ENCODE measurements at places on chromosomes 3 and 15. TPM values are rescaled to one million over a fixed set of nuclear protein-coding genes. Genes with fewer than 3 reads are reported as not detected.

- H3K27me3 ChIP-seq: peaks cover 8% of the 10 kb centered on the region
- no peaks in the 10 kb centered on the region for H3K36me3 ChIP-seq
- no peak for DNase-seq
- no peak overlapping the region for H3K27ac ChIP-seq
- no peaks in the 10 kb centered on the region for H3K4me1 ChIP-seq
Measured at GRCh38 chr15:78390826-78391225, 47.2 kb upstream of the IREB2 start.

Gene OR5H14
- not detected for total RNA-seq

- no peak for DNase-seq
- no peaks in the 10 kb centered on the region for H3K36me3 ChIP-seq
- no peak overlapping the region for H3K27ac ChIP-seq
- no peak overlapping the region for H3K4me3 ChIP-seq
- H3K4me1 ChIP-seq: no peaks in the 10 kb centered on the region
Measured at GRCh38 chr3:29169451-29169850, 111.4 kb upstream of the RBMS3 start.

Gene GOLGA6L1
- not detected for total RNA-seq

- H3K36me3 ChIP-seq: no peaks in the 10 kb centered on the region
- H3K4me3 ChIP-seq: peak overlapping the region; percentile 52
- H3K27ac ChIP-seq: no peak overlapping the region
- DNase-seq: peak; percentile 83
Measured at GRCh38 chr15:84955089-84955848, 26.4 kb upstream of the PDE8A start.

DNA sequence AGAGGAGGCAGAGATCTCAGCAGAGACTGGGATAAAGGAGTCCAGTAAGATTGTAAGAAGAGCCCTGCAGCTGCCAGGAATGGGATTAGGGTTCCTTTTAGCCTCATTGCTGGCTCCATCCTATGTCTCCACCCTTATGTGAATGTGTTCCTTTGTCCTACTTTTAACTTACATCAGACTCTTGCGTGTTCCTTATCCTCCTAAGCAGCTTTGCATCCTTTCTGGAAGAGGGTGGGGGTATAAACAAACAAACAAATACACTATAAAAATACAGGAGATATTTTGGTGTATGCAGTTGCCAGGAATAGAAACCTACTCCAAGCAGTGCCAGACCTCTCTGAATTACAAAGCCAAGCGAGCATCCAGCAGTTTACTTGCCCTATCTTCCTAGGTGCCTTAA, 194.7 kb downstream of the ADAMTS9 start:
- H3K36me3 ChIP-seq: no peaks in the 10 kb centered on the region
- no peaks in the 10 kb centered on the region for H3K4me1 ChIP-seq
- no peaks in the 10 kb centered on the region for H3K27me3 ChIP-seq
- H3K27ac ChIP-seq: no peak overlapping the region

DNA sequence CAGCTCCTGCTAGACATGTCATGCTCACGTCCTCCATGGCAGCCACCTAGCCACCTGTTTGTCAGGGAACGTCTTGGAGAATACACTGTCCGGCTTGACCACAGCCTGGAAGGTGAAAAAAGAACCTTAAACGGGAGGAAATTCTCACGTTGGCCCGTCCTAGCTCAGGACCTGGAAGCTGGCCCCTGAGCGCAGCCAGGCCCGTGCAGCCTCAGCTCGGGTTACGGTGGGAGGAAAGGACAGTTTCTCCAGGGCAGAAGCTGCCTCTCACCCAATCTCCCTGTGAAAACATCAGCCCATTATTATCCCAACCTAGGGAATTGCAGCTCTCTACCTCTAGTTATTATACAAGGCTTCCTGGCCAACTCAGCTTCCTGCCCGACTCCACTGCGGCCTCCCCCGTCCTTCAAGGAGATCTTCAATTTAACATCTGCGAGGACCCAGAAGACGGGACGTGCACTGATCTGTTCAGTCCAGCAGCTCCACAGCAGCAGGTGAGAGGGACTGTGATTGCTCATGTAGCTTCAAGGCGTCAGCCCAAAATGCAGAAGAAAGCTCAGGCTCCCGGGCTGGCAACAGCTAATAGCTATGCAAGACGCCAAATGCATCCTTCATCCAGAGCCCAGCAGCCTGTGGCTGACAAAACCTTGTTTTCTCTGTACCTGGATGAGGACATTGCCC, 84.7 kb downstream of the ADAMTS17 start:
- no peak overlapping the region for H3K27ac ChIP-seq
- no peaks in the 10 kb centered on the region for H3K4me1 ChIP-seq
- no peak overlapping the region for H3K4me3 ChIP-seq
- no peaks in the 10 kb centered on the region for H3K27me3 ChIP-seq
